ENCODE measurements at places on chromosomes 2 and 18.

DNA sequence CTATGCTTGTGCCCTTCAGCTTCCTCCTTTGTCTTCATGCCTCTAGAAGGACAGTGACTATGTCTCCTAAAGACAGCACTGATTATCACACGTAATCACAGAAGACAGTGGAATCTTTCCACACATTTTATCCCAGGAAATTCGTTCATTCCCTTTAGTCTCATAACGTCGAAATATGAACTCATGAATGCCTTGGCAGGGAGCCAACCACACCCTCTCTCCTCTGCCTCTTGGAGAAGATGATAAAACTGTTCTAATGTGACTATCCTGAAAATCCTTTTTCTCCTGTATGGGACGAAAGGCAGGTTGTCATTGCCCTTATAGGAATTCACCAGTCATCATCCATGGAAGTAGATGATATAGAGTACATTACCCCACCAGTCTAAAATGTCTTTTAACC, 726.6 kb upstream of the FANCL start:
- DNase-seq = no peak

DNA sequence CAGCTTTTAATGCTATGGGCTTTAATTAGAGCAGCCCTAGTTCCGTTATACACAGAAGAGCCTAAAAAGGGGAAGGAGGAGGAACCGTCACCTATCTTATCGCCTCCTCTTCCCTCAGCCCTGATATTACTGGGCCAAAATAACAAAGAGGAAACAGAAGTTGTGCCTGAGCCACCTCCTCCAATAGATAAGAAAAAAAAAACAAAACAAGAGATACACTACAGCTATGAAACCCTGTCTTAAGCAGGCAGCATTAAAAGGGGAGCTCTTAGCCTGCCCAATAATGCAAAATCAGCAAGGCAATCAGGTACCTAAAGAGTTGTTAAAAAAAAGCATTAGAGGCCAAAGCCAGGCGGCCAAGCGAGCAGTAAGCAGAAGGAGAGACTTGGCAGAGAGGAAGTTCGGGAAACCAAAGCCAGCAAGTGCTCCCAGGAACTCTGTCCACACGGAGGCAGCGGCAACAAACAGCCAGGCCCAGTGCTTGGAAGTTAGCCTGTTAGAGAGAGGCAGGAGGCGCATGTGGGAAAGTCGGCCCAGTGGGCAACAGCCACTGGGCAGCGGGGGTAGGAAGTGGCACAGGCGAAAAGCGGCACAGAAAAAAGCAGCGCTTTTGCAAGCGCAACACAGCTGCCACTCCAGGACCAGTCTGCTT, 41.8 kb upstream of the PDK1 start:
- no peak for DNase-seq

DNA sequence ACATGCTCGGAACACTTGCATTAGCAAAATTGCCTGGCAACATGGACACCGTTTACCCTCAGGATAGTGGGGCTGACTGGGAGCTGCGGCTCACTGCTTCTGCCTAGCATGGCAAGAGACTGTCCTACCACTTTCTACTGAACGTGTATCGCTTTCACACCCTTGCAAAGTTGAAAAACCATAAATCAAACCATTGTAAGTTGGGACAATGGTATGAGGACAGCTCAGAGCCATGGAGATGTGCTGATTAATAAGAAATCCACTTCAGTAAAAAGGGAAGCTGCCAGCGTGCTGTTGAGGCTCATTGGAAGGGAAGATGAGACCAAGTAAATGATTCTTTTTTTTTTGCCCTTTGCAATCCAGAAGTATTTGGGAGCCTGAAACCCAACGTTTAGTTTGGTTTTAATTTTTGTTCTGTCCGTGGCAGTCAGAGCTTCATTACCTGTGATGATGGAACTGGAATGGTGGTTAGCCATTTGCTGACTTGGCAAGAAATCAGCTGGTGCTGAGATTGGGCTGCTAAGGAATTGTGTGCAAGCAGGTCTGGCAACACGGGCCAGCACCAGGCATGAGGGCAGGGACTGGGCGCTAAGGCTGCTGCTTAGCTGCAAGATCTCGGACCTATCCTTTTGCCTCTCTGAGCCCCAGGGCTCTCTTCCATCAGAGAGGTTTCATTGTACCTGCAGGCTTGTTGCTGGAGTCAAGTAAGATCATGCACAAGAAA, 75.5 kb upstream of the HS6ST1 start:
- DNase-seq = no peak

DNA sequence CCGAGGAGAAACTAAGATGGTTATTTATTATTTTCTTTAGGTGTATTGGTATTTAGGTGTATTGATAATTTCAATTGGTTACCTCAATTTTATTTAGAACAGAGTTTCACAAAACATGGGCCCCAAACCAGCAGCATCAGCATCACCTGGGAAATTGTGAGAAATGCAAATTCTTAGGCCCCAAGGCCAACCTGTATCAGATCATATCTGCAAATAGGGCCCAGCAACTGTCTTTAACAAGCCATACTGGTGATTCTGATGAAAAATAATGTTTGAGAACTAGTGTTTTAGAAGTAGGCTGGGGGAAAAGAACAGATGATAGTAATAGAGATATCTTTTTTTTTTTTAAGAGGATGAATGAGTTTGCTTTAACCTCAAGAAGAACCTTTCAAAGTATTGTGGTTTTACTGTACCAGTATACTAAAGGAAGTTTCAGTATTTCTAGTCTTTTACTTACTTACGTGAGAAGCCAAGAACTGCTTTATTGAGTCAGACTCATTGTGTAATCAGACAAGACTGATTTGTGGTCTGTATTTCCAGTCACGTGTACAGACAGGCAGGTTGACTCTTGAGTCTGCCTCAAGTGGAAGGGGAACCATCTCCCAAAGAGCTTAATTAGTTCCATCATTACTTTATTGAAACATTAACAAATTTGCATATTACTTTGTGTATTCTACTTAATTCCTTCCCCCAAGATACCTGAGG, 60.4 kb upstream of the GAREM1 start:
- no peak for DNase-seq

DNA sequence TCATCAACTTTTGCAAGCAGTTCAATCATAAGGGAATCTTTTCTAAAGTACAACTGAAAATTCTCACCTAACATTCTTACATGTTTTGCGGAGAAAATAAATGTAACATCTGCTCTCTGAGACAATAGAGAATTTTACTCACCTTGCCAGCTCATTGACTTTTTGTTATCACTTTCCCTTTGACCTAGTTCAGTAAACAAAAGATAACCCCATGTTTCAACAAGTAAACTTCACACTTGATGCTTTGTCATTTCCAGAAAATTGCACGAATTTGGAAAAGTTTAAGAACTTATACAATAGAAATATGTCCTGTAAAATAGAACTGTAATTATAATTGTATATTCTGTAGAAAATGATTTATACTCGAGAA, 1110.0 kb upstream of the ACVR2A start:
- no peak for DNase-seq
